NCI-H510A treated with DMSO at 0.1 percent for 48 hours (cell line): ENCODE measurements at places on chromosomes 6 and 20.

DNA sequence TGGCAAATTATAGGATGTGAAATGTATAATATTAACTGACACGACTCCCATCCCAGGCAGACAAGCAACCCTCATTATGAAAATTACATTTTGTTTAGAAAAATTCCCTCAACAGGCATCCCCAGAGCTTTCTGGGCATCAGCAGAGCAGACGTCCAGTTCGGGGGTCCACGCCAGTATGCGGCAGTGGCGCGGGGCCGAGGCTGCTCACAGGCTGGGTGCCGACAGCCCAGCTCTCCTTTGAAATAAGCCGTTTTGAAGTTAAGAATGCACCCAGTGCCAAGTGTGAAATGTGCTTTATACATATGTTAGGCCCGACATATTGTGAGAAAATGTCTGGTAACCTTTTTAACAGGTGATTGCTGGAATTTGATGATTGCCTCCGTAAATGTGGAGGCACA is 50.4 kb downstream of the RPP40 start:
- no peak for DNase-seq

DNA sequence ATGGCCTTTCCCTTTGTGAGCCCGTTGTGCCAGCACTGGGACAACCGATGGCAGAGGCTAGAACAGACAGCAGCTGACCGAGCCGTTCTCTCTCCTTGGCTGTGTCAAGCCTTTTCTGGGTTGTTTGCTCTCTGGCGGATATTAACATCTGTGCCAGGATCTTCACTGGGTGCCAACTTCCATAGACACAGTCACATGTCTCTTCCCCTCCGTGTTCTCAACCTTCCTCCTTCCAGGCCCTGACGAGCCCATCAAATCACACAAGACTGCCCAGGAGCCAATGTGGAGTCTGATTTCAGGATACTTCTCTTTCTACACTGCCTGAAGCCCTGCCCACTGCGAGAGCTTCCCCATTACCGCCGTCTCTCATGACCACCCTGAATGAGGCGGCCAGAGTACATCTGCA is 111.0 kb upstream of the RALGAPA2 start:
- DNase-seq, result no peak

GRCh38 chr6:109793792-109794191 is 102.7 kb downstream of the FIG4 start:
- DNase-seq, result no peak

DNA sequence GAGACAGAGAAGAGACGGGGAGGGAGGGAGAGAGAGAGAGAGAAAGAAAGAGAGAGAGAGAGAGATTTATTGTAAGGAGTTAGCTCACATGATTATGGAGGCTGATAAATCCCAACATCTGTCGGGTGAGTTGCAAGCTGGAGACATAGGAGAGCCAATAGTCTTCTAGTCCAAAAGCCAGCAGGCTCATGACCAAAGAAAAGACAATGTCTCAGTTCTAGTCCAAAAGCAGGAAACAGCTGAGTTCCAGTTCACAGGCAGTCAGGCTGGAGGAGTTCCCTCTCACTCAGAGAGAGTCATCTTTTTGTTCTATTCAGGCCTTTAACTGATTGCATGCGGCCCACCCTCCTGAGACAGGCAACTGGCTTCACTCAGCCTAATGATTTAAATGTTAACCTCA is 416.6 kb downstream of the PREX1 start:
- no peak for DNase-seq

- no peak for DNase-seq
Measured at GRCh38 chr20:37543828-37544227, 16.2 kb upstream of the BLCAP start.

GRCh38 chr6:48957781-48958180 is 505.3 kb downstream of the MMUT start:
- DNase-seq, result no peak

GRCh38 chr6:39882531-39882899 is 51.7 kb downstream of the MOCS1 start:
- no peak for DNase-seq

- no peak for DNase-seq
Measured at GRCh38 chr20:21018576-21018975, 87.6 kb downstream of the LINC00237 start.

- DNase-seq, result no peak
Measured at GRCh38 chr6:168671028-168671862, 230.3 kb downstream of the SMOC2 start.

- no peak for DNase-seq
Measured at GRCh38 chr20:61776491-61777075, 289.1 kb downstream of the TAF4 start.

- DNase-seq, result no peak
Measured at GRCh38 chr6:135231469-135231844, 50.3 kb downstream of the MYB start.

GRCh38 chr6:53827531-53827930 is 32.7 kb downstream of the LRRC1 start:
- DNase-seq, result no peak

DNA sequence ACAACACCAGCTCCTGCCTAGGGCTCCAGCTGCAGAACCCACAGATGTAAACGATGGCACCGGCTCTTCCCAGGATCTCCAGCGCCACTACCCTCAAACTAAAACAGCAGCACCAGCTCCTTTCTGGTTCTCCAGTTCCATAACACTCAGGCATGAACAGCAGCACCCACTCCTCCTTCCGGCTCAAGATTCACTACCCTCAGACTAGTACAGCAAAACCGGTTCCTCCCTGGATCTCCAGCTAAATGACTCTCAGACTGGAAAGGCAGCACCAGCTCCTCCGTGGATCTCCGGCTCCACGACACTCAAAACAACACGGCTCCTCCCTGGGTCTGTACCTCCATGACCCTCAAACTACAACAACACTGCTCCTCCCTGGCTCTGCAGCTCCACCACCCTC is 325.0 kb downstream of the PREX1 start:
- no peak for DNase-seq

- DNase-seq, result no peak
Measured at GRCh38 chr6:118804091-118804490, 89.9 kb upstream of the ASF1A start.

GRCh38 chr6:144564202-144564601 is 279.1 kb downstream of the UTRN start:
- DNase-seq, result no peak

DNA sequence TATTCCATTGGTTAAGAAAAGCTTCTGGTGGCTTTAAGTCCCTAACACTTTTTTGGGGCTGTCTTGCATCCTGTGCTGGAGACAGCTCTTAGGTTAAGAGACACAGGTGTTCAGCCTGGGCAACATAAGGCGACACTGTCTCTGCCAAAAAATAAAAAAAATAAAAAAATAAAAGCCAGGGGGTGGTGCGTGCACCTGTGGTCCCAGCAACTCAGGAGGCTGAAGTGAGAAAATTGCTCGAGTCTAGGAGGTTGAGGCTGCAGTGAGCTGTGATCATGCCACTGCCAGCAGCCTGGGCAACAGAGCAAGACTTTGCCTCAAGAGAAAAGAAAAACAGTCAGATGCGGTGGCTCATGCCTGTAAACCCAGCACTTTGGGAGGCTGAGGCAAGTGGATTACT is 55.6 kb upstream of the ZMYND8 start:
- no peak for DNase-seq

GRCh38 chr20:13245250-13245723 is 24.2 kb downstream of the ISM1 start:
- no peak for DNase-seq

DNA sequence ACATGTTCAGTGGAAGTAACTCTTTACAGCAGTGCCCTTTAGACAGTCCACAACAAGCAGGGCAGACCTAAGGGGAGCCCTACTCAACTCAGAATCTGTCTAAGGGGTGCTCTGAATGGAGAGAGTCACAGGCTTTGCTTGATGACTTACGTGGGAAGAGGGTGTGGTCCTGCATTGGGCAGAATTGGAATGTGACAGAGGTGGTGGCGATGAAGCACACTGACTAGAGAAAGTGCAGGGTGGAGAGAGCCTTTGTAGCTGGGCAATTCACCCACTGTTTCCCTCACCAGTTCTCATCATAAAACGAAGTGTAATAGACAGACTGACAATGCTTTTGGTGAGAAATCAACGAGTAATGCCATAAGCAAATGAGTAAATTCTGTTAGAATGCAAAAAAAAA is 11.2 kb downstream of the TP53INP2 start:
- no peak for DNase-seq

- DNase-seq, result no peak
Measured at GRCh38 chr6:41659935-41660334, 21.7 kb downstream of the MDFI start.

GRCh38 chr20:13142143-13142542 is 78.9 kb upstream of the ISM1 start:
- no peak for DNase-seq

GRCh38 chr20:58790454-58790853 is 60.2 kb downstream of the GNAS-AS1 start:
- no peak for DNase-seq

- no peak for DNase-seq
Measured at GRCh38 chr6:138026342-138026741, 80.9 kb downstream of the PERP start.

- no peak for DNase-seq
Measured at GRCh38 chr6:9754515-9754914, 660.4 kb downstream of the TFAP2A start.

DNA sequence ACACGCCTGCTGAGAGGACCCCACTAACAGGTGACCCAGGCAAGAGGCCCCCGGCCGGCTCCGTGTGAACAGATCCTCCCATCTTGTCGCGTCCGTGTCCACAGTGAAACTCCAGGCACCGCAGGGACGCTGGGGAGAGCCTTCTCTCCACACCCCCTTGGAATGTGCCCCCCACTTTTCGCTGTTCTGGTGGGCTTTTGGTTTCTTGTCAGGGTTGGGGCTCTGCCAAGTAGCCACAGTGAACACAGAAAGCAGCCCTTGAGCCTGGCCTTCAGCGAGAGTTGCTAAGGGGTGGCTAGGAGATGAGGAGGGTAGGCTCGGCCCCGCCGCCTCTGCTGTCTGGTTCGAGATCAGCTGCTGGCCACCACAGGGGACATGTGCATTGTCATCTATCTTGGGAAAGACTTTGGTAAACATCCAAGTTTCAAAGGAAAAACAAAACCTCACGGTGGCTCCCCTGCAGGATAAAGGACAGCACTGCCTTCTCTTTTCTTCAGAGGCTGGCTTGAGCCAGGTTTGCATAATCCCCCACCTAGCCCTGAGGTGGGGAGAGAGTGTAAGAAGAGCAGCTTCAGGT is 22.7 kb downstream of the SYNDIG1 start:
- DNase-seq, result no peak

- no peak for DNase-seq
Measured at GRCh38 chr6:112189494-112189893, 64.9 kb downstream of the LAMA4 start.

GRCh38 chr20:7691647-7692269 is 248.5 kb downstream of the HAO1 start:
- DNase-seq, result no peak

- no peak for DNase-seq
Measured at GRCh38 chr20:21229163-21229562, 74.0 kb upstream of the XRN2 start.

DNA sequence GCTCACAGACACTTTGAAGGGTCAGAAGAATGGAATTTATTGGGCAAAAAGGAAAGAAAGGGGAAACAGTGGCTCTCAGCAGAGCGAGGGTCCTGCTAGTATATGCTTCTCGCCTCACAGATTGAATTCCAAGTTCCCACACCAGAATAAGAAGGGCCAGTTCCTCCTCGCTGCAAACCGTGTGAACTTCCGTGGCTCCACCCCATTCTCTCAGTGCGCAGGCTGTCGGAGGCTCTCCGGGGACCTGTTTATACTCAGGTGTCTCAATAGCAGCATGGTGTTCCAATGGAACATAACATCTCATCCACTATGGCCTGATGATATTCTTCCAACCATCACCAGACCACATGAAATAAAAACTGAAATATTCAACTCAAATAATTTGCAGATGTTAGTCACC is 4.6 kb downstream of the SAMD3 start:
- DNase-seq, result no peak

- DNase-seq, result no peak
Measured at GRCh38 chr6:77072694-77073409, 390.4 kb downstream of the HTR1B start.

GRCh38 chr20:35146299-35146919 is 727 bp downstream of the EDEM2 start:
- DNase-seq, result peak; percentile 33

- DNase-seq, result peak; percentile 25
Measured at GRCh38 chr6:36984581-36985416, 1.2 kb downstream of the MTCH1 start.

- peak; percentile 58 for DNase-seq
Measured at GRCh38 chr6:156752666-156753301, 24.4 kb upstream of the ARID1B start.

GRCh38 chr20:36102306-36102705 is 52.2 kb upstream of the EPB41L1 start:
- DNase-seq, result no peak

- no peak for DNase-seq
Measured at GRCh38 chr6:31495580-31495979, 2.4 kb upstream of the MICB start.
